ENCODE measurements at places on chromosomes 5 and 9.

- DNase-seq: no peak
Observed at GRCh38 chr5:98865690-98866089, 63.1 kb downstream of the CHD1 start.

DNA sequence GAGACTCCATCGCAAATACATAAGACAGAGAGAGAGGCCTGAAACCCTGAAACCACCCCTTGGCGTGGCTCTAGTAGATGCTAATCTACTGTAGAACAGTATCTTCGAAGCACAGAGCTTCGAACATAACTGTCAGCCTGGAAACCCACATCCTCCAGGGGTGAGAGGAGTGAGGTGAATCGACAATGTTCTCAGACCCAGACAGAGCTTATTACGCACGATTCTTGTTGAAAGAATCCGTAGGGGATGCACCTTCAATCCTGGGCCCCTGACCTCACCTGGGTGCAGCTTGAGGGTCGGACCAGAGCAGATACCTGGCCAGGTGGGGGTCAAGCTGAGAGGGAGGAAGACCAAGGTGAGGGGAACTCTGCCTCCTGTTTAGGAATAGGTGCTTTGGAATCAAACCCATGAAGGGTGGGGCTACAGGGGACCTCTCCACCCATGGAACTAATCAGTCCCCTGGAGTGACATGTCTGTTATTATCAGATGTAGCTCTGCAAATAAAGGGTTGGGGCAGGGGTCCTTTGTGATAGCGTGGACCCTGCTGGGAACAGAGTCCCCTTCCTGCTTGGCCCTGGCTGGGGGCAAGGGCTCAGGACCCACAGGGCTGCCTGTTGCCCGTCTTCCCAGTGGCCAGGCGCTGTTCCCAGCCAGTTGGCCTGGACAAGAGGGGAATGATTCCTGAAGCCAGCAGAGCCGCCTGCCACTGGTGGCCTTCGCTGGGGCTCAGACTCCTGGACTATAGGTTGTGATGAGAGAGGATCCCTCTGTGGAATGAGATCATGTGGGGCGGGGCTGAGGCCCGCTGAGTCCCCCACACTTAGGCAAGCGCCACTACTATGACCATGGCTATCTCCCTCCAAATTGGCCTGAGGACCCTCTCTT is 41.2 kb downstream of the DBH start:
- peak; percentile 78 for DNase-seq

- DNase-seq: no peak
Observed at GRCh38 chr5:58922461-58923171, 339.7 kb downstream of the RAB3C start.

DNA sequence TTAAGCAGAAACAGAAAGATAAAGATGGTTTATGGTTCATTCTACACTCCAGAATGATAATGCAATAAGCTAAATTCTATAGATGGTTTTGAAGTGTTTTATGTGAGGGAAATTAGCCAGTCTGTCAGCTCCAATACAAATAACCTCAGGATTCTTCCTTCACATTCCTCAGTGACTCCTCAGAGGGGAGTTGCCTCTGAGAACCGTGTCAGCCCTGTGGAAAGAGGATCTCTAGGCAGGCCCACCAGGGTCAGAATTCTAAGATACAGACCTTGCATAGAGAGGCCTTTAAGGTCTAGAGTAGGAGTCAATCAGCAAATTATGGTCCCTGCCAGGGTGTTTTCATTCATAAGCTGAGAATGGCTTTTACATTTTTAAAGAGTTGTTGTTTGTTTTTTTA is 26.6 kb downstream of the RUSC2 start:
- no peak for DNase-seq

GRCh38 chr9:124829334-124829669 is 24.0 kb upstream of the WDR38 start:
- DNase-seq: no peak

GRCh38 chr9:136353088-136353487 is 10.5 kb downstream of the DNLZ start:
- DNase-seq: no peak

DNA sequence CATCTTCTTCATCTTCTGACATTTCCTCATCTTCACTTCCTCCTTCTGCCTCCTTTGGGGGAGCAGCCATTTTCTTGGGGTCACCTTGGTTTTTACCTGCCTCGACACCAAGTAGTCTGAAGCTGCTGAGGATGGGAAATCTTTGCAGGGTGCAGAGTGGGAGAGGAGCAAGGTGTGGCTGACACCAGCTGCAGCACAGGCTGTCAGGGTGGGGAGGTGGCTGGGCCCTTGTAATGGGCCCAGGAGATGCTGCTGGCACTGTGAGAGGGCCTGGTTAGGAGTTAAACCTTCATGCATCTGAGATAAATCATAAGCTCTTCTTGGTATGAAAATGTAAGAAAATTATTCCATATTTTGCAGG is 7.7 kb downstream of the RABL6 start:
- no peak for DNase-seq

GRCh38 chr5:60274747-60275146 is 381.2 kb upstream of the PDE4D start:
- DNase-seq: no peak

DNA sequence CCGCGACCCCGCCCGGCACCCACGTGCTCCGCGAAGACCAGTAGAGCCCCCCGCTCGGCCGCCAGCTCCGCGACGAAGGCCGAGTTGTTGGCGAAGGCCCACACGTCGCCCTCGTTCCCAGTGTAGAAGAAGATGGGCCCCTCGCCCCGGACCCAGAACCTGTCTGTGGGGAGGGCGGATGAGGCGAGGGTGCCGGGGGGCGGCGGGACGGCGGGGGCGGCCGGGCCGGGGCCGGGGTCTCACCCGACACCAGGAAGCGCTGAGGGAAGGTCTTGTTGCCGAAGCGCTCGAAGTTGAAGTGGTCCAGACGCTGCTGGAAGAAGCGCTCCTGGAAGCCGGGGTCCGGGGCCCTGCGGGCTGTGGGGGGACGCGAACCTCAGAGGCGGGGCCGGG is 317 bp downstream of the DPP7 start:
- DNase-seq: no peak

GRCh38 chr9:131668439-131669268 is 71.2 kb downstream of the RAPGEF1 start:
- peak; percentile 81 for DNase-seq

GRCh38 chr9:135408476-135409254 is 70.9 kb upstream of the PPP1R26 start:
- no peak for DNase-seq

GRCh38 chr9:116144038-116144437 is 9.6 kb upstream of the PAPPA start:
- no peak for DNase-seq

DNA sequence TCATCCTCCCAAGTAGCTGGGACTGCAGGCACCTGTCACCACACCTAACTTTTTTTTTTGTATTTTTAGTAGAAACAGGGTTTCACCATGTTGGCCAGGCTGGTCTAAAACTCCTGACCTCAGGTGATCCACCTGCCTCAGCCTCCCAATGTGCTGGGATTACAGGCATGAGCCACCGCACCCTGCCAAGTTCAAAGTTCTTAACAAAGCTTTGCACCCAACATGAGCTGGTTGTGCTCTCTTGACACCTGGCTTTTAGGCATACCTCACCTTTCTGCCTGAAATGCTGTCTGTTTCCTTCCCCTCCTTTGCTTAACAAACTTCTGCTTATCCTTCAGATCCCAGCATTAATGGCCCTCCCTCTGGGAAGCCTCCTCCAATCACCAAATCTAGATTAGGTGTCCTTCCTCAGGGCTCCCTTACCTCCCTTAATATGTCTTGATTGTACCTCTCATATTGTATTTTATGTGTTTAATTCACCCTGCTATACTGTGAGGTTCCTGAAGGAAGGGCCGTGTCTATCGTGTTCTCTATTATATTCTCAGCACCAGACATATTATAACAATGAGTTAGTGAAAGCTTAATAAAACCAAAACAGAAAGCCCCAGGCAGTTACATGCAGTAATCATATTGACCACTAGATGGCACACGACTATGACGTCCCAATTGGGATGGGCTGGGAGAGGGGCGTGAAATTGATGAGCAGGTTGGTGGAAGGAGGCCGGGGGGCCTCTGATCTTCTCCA is 62.9 kb upstream of the PPARGC1B start:
- DNase-seq: peak; percentile 32

DNA sequence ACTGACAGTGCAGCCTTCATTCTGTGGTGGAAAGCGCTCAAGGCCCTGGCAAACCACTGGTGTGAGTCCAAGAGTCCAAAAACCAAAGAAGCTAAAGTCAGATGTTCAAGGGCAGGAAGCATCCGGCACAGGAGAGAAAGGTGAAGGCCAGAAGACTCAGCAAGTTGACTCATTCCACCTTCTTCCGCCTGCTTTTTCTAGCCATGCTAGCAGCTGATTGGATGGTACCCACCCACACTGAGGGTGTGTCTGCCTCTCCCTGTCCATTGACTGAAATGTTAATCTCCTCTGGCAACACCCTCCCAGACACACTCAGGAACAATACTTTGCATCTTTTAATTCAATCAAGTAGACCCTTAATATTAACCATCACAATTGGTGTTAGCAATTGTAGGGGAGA is 296.1 kb downstream of the NDUFS4 start:
- DNase-seq: no peak

GRCh38 chr5:36878392-36879082 is 2.0 kb downstream of the NIPBL start:
- DNase-seq: no peak

GRCh38 chr9:120152295-120152694 is 427.7 kb downstream of the CDK5RAP2 start:
- no peak for DNase-seq

DNA sequence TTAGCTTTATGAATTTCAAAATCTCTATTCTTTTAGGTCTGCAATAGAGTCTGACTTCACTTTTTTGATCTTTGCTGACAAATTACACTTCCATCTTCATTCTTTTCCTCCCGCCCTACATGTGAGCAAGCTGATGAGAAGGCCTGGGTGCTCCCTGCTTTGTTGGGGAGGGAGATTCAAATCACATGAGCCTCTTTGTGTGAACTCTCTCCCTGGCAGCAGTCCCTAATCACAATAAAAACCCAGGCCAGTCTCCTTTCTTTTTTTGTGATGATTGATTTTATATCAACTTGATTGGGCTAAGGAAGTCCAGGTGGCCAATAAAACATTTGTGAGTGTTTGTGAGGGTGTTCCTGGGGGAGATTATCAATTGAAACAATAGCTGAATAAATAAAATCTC is 89.4 kb downstream of the PSAT1 start:
- no peak for DNase-seq

DNA sequence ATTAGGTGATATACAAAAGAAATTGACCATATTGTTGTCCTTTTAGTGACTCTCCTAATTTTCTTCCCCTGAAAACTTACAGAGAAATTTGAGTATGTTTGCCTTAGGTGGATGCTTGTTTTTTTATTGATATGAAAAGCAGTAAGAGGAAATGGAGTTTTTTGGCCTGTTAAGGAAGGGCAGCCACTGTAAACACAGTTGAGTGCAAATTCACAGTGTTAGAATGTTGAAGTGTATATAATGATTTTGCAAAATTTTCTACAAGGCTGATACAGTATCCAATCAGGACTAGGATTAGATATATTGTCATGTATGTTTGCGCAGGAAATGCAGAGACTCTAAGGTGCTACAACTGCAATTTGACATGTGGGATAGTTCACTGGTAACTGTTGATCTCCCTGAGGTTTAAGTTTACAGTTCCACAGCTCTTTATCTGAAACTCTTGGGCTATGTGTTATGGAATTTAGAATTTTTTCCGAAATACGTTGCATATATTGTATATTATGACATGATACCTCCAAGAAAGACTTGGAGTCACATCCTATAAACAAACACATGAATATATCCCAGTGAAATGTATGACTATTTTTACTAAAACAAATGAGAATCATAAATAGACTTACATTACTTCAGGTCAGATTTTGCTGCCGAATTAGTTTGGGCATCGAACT is 62.5 kb downstream of the FXN start:
- no peak for DNase-seq

DNA sequence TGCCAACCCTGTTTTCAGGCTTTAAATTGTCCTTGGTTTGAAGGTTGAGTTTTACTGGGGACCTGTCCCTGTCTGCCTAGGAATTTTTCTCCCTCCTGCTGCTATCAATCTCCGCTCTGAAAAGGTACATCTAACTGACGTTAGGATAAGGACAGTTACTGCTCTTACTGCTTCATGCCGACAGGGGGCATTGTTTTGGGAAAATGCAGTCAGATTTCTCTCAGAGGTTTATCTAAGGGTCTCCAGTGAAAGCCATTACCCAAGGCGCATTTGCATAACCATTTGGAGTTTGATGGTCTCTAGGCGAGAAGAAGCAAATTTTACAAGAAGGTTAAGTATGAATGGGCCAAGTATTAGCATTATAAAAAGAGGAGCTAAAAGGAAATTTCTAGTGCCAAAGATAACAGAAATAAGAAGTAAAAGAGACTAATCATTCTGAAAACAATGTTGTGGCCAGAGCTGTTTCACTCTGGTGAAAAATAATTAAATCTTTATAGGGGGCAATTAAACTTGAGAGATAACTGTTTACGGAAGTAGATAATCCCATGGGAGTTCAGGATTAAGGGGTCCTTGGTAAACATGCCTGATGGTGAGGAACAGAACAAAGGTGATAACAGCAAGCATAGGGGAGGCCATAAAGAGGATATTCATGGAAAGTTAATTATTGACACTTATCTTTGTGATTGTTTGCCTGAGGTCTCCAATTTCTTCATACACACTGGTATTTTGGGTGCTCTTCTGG is 605.0 kb downstream of the MTRR start:
- no peak for DNase-seq

DNA sequence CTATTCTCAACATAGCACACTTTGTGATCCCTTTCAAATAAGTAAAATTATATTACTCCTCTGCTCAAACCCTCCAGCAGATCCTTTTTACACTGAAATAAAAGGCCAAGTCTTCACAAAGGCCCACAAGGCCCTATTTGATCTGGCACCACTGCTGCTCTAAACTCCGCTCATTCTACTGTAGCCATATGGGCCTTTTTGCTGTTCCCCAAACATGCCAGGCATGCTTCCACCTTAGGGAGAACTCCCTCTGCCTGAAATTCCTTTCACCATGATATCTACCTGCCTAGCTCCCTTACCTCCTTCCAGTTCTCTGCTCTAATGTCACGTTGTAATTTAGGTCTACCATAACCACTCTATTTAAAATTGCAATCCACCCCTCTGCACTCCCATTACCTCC is 28.3 kb downstream of the NRG2 start:
- DNase-seq: no peak

- DNase-seq: no peak
Observed at GRCh38 chr9:90991953-90992352, 190.3 kb downstream of the SYK start.

DNA sequence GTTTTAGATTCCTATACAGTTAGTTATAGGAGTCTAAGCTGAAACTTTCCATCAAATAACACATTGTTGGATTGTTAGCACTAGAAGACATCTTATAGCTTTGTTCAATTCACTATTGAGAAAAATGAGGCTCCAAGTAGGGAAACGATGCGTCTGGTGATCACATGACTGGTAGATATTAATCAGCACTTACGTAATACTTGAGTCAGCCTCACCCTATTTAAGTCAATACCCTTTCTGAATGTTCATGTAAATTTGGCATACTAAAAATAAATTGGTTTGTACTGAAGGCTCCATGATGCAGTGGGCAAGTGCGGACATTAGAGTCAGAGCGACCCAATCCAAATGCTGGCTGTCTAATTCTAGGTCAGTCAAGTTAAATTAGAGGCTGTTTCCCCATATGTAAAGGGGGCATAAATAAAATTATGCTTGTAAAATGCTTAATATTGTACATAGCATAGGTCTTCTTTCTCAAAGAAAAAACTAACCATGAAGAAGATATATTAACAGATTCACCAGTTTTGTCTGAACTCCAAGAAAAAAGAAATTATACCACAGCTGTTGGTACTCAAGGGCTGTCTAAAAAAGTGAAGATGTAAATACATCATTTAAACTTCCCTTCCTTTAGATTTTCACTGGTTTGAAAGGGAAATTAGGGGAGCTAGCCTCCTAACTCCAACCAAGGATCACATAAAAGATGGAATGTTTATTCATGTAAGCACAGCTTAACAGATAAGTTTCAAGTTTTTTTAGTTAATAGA is 406.6 kb upstream of the TLE4 start:
- no peak for DNase-seq

Data from CD4-positive, alpha-beta T cell treated with Interleukin-21 for 1 hour (primary cell).